ENCODE measurements at places on chromosomes 2 and 18.

DNA sequence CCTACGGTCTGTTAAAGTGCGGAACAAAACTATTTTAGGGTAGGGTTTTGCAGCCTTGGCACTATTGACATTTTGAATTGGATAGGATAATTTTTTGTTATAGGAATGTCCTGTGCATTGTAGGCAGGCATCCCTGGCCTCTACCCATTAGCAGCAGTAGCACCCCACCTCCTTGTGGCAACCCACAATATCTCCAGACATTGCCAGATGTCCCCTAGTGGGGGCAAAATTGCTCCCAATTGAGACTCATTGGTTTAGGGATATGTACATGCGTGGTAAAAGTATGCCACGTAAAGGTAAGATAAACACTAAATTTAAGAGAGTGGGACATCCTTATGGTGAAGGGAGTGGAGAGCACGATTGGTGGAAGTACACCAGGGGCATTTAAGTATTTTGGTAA, 4.6 kb downstream of the MIB1 start:
- no peak for DNase-seq

- no peak for DNase-seq
Measured at GRCh38 chr2:168568476-168569267, 112.6 kb downstream of the CERS6 start.

GRCh38 chr2:96591054-96591453, 47.1 kb downstream of the KANSL3 start:
- DNase-seq: no peak

GRCh38 chr18:3358310-3358709, 91.7 kb upstream of the TGIF1 start:
- no peak for DNase-seq

- no peak for DNase-seq
Measured at GRCh38 chr2:61125123-61125710, 36.8 kb upstream of the C2orf74 start.

- no peak for DNase-seq
Measured at GRCh38 chr2:183740241-183740640, 616.0 kb downstream of the NUP35 start.

GRCh38 chr2:26067980-26068507, 34.2 kb downstream of the RAB10 start:
- no peak for DNase-seq

DNA sequence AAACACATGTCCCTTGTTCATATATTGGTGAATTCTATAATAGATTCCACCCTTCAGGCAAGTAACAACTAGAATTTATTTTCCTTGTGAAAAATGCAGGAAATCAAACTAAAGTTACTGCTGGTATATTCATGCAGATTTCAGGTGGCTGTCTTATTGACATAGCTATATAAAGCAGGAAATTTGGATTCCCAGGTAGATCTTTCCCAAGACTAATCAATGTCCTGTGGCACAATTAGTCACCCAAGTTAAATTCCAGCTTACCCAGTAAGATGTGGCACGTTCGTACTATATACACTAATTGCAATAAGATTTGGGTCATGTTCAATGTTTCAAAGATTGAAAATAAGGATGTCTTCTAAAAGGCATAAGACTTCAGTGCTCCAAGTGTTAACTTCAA, 42.0 kb downstream of the MYO5B start:
- DNase-seq: no peak

DNA sequence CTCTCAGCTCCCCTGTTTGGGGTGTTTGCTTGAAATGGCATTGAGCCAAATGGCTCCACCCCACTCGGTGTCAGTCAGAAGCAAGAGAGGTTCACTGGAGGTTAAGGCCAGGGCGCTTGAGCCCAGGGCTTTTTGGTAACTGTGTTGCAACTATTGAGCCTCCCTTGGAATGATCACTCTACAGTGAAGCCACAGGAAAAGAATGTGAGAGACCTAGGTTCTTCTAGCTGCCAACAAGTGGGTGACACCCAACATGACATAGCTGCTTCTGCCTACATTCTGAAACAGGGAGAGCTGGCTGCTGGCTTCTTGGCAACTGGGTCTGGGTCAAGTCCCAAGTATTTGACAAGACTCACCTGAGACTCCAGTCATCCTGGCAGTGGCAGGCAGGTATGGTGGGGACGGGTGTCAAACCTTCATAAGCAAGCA, 7.1 kb upstream of the GRHL1 start:
- DNase-seq: no peak

DNA sequence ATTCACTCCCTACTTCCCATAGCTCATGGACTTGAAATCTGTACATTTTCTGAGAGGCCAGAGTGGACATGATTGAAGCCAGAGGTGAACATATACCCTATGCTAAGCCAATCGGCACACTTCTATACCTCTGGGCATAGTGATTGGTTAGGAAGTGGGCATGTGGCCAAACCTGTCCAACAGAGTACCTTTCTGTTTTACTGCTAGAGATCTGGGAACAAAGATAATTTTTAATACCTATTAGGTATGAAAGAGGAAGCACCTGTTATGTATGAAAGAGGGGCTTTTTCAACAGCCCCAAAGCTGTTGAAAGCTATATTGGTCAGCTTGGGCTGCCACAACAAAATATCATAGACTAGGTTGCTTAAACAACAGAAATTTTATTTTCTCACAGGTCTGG, 27.7 kb downstream of the METTL8 start:
- no peak for DNase-seq

DNA sequence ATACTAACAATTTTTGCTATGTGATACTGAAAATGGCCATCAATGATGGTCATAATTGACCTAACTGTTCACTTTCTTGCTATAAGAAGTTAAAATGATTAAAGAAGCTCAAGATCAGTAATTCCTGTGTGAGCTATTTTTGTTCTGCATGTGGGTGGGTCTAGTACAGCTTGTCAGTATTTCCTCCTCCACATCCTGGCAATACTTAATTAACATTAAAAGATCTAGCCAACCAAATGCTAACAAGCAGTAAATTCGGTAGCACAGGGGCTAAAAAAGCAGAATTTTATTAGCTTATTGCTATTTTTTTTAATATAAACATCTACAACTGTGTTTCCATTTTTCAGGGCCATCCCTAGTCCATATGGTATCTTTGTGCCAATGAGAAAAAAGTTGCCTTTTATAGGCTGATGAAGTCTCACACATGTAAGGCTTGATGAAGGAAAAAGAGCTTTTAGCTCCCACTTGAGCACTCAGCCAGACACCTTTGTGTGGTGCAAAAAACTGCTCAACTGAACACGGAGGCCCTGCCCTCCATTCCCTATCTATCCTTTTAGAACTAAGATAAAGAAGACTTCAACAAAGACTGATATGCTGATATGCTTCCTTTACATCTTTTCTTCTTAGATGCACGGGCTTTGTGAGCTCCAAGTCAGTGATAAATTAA, 4.9 kb upstream of the PNO1 start:
- no peak for DNase-seq

DNA sequence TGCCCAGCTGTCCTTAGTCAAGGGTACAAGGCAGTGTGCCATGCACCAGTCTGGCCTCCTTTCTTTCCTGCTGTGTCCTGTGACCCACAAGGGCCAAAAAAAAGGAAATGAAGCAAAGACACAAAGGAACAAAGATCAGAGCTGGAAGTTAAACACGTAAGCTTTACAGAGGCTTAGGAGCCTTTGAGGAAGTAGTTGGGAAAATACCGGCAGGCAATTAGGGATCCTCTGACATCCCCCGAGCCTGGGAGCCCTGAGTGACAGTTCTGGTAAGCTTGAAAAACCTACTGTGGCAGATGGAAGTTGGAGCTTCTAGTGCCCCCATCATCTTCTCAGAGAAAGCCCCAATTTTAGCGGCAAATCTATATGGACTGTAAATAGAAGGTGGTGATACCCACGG, 78.5 kb downstream of the SPRED2 start:
- DNase-seq: no peak

DNA sequence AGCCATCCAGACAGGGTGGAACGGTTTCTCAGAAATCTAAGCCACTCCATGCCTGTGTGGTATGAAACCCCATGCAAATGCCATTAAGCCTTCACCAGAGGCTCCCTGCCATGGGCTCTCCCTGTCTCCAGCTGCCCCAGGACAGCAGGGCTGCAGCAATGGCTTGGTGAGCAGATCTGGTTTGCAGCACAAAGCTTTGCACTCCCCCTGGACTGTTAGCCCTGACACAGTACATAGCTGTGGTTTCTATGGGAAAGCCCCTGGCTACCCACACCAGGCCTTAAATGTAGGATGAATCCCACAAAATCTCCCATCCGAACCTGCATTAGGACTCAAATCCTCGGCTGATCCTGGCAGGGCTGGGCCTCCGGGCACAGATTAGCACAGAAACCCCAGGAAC, 291.6 kb downstream of the TNS1 start:
- no peak for DNase-seq

- DNase-seq: no peak
Measured at GRCh38 chr2:212640428-212640827, 101.8 kb upstream of the ERBB4 start.

DNA sequence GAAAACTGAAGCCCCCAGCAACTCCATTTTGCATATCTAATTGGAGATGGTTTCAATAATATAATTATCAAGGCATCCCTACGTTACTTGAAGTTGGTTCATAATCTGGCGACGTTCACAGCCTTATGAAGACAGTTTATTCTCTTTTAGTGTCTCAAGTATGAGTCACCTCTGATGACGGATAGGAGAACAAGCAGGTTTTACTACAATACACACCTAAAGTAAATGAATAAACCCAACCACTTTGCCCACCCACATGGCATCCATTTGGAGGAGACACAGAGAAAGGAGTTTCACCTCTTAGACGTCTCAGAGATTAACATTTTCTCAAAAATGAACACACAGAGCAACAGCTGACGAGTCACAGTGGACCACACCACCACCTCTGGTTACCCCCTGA, 40.8 kb downstream of the BCL11A start:
- no peak for DNase-seq

- no peak for DNase-seq
Measured at GRCh38 chr18:74356959-74357358, 41.3 kb downstream of the C18orf63 start.

Measured in hippocampal formation (tissue), 2 donors.